ENCODE measurements at places on chromosomes 16 and 17. TPM values are rescaled to one million over a fixed set of nuclear protein-coding genes. Genes with fewer than 3 reads are reported as not detected.

DNA sequence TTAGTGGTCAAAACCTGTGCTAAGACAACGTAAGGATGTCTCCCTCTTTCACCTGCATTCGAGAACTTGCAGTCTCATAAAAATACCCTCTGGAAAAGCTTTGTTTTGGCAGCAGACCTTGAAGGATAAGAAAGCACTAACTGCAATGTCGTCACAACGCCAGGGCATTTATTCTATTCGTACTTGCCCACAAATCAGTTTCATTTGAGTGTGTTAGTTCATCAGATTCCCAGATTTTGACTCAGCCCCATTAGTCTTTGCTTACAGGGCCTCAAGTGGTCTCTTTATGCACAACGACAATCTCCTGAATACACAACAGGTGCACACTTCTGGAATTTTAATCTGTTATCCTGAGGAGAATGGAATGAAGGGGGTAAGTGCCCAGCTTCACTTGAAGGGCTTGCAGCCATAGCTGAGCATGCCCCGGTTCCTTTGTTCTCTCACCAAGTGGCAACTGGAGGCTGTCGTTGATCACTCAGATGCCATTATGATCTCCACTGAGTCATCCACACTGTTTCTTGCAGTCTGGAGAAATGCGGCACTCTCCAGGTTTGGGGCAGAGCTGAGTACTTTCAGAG is 58.8 kb downstream of the CLEC19A start:
- H3K4me1 ChIP-seq: no peaks in the 10 kb centered on the region
- H3K4me3 ChIP-seq: no peak overlapping the region
- peaks cover 32% of the 10 kb centered on the region for H3K27me3 ChIP-seq
- no peak for DNase-seq

DNA sequence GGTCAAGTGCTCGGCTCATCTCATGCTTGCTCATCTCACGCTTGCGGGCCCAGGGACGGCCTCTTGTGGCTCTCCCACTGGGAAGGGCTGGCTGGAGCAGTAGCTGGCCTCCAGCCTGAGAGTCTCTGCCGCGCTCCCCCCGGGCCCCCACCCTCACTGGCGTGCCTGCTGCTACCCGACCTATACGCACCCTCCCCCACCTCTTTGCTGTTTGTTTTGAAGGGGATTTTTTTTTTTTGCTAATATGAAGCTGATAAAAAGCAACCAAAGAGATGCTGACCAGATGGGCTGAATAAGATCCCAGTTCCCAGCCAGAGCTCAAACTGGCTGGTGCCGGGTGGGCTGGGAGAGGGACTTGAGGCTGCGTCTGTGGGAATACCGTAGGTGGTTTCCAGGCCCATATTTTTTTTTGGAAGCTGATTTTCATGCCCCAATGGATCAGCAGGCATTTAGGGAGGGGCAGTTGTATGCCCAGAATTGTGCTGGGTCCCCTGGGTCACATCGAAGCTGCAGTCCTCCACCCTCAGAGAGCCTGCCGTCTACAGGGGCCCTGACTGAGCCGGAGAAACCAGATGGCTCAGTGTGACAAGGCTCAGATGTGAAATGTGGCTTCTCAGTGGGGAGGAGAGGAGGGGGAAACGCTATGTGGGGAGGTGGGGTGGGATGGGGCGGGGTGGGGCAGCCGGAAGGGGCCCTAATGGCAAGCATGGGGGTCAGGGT is 115.0 kb downstream of the RAP1GAP2 start:
- no peaks in the 10 kb centered on the region for H3K4me1 ChIP-seq
- no peak overlapping the region for H3K27ac ChIP-seq
- no peak for DNase-seq
- no peak overlapping the region for H3K4me3 ChIP-seq
- H3K36me3 ChIP-seq: no peaks in the 10 kb centered on the region

- no peak overlapping the region for H3K4me3 ChIP-seq
- no peaks in the 10 kb centered on the region for H3K36me3 ChIP-seq
- H3K4me1 ChIP-seq: no peaks in the 10 kb centered on the region
- DNase-seq: no peak
- no peaks in the 10 kb centered on the region for H3K27me3 ChIP-seq
These were observed 158.1 kb upstream of the CIBAR2 start for GRCh38 chr16:85270374-85270773.

DNA sequence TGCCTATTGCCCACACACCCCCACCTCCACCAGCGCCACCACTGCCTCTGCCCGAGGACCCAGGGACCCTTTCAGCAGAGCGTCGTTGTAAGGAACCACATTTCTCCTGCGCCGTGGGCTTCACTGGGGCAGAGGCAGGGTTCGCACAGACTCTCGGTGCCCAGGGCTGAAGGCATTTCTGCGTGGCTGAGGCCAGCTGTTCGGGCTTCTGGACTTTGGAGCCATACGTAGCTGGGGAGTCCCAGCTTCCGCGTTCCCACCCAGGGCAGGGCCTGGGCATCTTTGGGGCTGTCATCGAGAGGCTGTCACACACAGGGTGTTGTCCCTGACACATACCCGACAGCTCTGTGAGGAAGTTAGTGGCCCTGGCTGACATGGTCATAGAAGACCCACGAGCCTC is 16.0 kb upstream of the SMIM5 start:
- no peak overlapping the region for H3K27ac ChIP-seq
- DNase-seq: no peak
- H3K4me1 ChIP-seq: no peaks in the 10 kb centered on the region
- H3K36me3 ChIP-seq: no peaks in the 10 kb centered on the region

GRCh38 chr17:76207275-76208059 is 32.8 kb downstream of the RNF157 start:
- H3K36me3 ChIP-seq: no peaks in the 10 kb centered on the region
- no peaks in the 10 kb centered on the region for H3K27me3 ChIP-seq
- no peak overlapping the region for H3K4me3 ChIP-seq
- DNase-seq: no peak

- peak; percentile 13 for DNase-seq
- no peaks in the 10 kb centered on the region for H3K27me3 ChIP-seq
- no peak overlapping the region for H3K4me3 ChIP-seq
- no peak overlapping the region for H3K27ac ChIP-seq
These were observed 78.0 kb upstream of the ZNF750 start for GRCh38 chr17:82917699-82918345.

DNA sequence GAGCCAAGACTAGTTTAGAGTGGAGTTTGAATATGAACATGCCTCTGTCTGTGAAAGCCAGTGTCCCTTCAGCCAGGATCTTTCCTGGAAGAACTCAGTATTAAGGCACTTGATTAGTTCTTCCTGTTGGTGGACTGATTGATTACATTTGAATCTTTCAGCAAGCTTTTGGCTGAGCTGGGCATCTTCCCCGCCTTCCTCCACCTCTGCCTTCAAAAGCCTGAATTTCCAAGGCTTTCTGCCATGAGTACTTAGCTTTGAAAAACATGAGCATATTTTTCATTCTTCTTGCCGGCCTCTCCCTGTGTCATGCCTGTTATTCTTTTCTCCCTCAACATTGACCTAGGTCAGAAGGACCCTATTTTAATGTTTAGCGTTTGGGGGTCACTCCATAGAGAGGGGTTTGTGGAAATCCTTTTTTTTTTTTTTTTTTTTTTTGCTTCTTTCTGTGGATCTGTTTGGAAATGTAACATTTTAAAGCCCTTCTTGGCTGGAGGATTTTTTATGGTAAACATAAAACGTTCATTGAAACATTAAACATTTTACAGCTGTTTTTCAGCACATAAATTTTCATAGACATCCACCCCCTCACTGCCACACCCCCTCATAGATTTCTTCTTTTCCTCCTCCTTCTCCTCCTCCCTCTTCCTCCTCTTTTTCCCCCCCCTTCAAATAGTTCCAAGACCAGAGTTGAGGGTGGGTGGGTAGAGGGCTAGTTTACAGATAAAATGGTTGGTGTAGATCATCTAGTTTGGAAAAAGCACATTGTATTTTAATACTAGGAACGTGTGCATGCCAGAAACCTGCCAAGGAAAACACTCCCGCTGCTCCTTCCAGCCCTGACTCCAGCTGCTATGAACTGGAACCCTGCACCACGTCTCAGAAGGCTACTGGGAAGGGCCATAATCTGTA is 645.9 kb downstream of the WWOX start:
- no peaks in the 10 kb centered on the region for H3K27me3 ChIP-seq
- no peak overlapping the region for H3K4me3 ChIP-seq
- DNase-seq: no peak
- H3K4me1 ChIP-seq: no peaks in the 10 kb centered on the region
- H3K36me3 ChIP-seq: peaks cover 9% of the 10 kb centered on the region

- H3K27ac ChIP-seq: peak within 1 kb of the TSS; percentile 97
- H3K4me3 ChIP-seq: peak within 1 kb of the TSS; percentile 86
- DNase-seq: peak; percentile 94
- no peaks in the 10 kb centered on the region for H3K27me3 ChIP-seq
These were observed at the start of gene ACD for GRCh38 chr16:67659675-67660563. Gene ACD (minus strand): TSS chr16:67660260. CDS start chr16:67660220, 40 bp downstream.

- H3K4me1 ChIP-seq: peaks cover 21% of the 10 kb centered on the region
- no peaks in the 10 kb centered on the region for H3K27me3 ChIP-seq
- H3K27ac ChIP-seq: peak overlapping the region; percentile 61
- H3K4me3 ChIP-seq: peak overlapping the region; percentile 47
These were observed 15.0 kb downstream of the HASPIN start for GRCh38 chr17:3738562-3739295.

- no peak overlapping the region for H3K4me3 ChIP-seq
- H3K27me3 ChIP-seq: no peaks in the 10 kb centered on the region
- no peaks in the 10 kb centered on the region for H3K36me3 ChIP-seq
- no peaks in the 10 kb centered on the region for H3K4me1 ChIP-seq
These were observed 235.7 kb upstream of the AXIN2 start for GRCh38 chr17:65797101-65797500.

The NOL3 gene
- total RNA-seq: 49.8 TPM

The SHISA6 gene
- not detected for total RNA-seq

The MYH3 gene
- total RNA-seq: 2.1 TPM

The MRPS23 gene
- 59.3 TPM for total RNA-seq

The C16orf74 gene
- total RNA-seq: 62.6 TPM

Data from MCF 10A (cell line).